ENCODE measurements at places on chromosomes 12 and 14.

GRCh38 chr12:31120392-31121008 is 46.8 kb downstream of the DDX11 start:
- no peak for DNase-seq

DNA sequence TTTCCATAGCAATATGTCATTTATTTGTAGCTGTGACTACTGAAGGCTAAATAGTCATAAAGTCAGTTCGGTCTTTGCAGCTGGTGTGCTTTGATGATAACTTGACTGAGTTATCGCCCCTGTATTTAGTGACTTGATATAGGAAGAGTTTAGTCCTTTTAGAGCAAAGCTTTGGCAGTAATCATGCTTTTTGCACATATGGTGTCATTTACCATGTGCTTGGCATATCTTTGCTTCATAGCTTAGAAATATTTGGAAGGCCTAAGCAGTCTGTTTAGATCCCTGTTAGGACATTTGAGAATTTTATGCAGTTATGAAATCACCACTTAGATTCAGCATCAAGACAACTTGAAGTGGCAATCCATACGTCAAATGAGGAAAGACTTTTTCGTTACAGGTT is 31.6 kb downstream of the POLR3B start:
- no peak for DNase-seq

- peak; percentile 89 for DNase-seq
Measured at GRCh38 chr14:61034416-61035120, 53.5 kb downstream of the SLC38A6 start.

DNA sequence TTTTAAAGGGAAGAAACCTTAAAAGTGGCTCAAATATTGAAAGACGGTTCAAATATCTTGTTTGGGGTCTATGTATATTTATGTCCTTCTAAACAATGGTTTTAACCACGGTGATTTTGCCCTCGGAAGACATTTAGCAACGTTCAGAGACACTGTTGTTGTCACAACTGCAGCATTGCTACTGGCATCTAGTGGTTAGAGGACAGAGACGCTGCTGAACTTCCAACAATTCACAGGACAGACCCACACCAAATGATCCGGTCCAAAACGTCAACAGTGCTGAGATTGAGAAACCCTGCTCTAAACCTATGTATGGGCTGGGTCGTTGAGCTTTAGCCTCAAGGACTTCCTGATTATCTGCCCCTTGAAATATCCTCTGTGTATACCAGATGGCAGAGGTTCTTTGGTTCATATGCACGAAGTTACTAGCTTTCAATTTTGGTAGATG is 1.7 kb downstream of the ANGEL1 start:
- DNase-seq = no peak

DNA sequence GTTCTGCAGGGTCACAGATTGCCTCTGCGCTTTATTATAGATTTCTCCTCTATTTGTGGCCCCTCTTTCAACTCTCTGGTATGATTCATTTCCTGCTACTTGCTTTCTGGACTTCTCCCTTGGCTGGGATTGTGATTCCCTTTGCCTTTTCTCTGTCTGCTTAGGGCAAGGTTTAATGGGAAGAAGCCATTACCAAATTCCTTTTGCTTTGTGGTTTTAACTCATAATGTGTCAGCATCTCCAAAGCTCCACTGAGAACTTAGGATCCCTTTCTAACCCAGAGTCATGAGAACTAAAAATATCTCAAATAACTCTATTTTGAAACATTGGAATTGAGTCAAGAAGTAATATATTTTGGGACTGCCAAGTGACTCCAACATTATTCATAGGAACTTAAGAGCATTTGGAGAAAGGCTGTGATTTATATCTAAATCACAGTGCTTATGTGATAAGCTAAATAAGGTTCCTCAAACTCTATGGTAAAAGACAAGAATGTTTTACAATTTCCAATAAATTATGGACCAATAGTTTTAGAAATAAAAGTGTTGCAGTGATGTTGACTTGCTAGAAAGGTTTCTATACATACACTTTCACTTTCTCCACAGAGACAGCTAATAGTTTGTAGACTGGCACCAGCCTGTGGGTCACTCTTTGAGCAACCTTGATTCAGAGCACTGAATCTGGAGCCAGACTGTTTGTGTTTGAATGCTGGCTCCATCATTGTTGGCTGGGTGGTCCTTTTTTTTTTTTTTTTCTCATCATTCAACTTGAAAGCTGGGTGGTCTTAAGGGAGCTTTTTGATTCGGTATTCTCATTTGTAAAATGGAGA is 93.9 kb downstream of the DACT1 start:
- DNase-seq = no peak

- DNase-seq = no peak
Measured at GRCh38 chr12:52965337-52965731, 16.4 kb downstream of the KRT18 start.

GRCh38 chr14:28756884-28757570 is 9.6 kb upstream of the FOXG1 start:
- DNase-seq = no peak

GRCh38 chr12:32312049-32312670 is 87.2 kb upstream of the FGD4 start:
- DNase-seq = peak; percentile 84

GRCh38 chr14:20782280-20782890 is 1.3 kb downstream of the RNASE6 start:
- no peak for DNase-seq

GRCh38 chr14:102207831-102208365 is 68.2 kb downstream of the WDR20 start:
- no peak for DNase-seq

- DNase-seq = peak; percentile 20
Measured at GRCh38 chr12:122265886-122266229, 436 bp downstream of the VPS33A start.

DNA sequence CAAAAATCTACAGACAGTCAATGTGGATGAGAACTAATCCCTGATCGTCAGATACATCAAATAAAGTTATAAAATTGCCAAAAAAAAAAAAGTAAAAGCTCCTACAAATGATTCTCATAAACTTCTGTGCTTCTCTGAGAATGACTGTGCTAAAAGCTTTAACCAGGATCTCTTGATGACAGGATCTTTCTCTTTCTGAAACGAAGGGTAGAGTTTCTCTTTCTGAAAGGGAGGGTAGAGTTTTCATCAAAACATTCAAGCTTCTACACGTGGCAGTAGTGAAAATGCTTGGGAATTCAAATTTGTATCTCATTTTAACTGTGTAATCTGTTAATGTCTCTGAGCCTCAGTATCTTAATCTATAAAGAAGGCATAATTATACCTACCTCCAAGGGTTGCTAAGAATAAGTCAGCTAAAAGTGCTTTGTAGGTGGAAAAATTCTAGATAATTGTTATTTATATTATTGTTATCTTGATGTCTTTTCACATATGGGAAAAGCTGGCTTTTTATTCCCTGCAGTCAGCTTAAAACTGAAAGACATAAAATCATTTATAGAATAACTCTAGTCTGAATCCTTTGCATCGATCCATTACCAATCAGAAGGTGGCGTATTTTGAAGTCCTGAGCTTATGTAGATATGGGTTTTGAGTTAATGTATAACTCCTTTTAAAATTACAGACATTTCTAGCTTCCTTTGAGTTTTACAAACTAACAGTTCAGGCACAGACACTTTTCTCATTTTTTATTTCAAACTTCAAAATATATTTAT is 157.4 kb downstream of the DACT1 start:
- no peak for DNase-seq

Measured in NCI-H2171 (cell line).